ENCODE measurements at places on chromosomes 2 and 18.

DNA sequence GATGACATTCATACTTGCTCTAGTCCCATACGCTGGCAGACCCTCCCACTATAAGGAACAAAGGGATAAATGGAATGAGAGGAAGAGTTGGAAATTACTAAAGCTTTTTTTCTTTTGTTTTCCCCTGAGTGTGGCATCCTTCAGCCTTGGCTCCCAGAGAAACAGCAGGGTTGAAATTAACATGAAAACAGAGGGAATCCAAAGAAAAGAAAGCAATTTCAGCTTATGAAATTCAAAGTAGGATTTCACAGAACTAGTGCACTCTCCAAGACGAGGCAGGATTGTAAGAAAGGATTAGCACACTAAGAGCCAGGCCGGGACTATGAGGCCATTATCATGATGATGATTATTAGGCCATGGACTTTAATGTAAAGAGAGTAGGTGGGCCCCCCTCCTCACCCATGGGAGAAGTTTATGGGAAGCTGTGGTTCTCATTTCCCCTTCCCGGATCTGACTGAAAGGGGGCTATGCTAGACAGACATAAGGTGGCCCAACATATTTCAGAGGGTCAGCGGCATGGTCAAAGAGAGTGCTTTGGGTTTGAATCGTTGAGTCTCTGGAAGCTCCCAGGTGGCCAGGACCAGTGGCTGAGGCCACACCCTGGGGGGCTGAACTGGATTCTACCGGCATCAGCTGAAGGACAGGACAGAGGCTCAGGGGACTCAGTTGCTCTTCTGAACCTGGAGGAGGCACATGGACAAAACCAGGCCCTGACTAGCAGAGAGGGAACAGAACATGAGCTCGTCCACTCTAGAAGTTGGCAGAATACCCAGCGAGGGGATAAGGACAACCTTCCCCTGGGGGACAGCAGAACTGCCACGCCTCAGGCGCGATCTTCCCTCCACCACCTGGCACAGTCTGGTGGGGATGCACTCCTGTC lies 100.1 kb upstream of the ARL4C start:
- no peaks in the 10 kb centered on the region for H3K27me3 ChIP-seq
- H3K4me1 ChIP-seq, result no peaks in the 10 kb centered on the region
- DNase-seq, result no peak

GRCh38 chr2:203122317-203122986 lies 107.8 kb downstream of the NBEAL1 start:
- H3K36me3 ChIP-seq, result peaks cover 11% of the 10 kb centered on the region
- H3K27me3 ChIP-seq, result no peaks in the 10 kb centered on the region
- H3K27ac ChIP-seq, result no peak overlapping the region
- DNase-seq, result peak; percentile 9
- no peaks in the 10 kb centered on the region for H3K4me1 ChIP-seq

GRCh38 chr18:68865021-68865420 lies 67.1 kb downstream of the CCDC102B start:
- no peaks in the 10 kb centered on the region for H3K4me1 ChIP-seq
- no peak overlapping the region for H3K27ac ChIP-seq
- no peak overlapping the region for H3K4me3 ChIP-seq
- H3K36me3 ChIP-seq, result no peaks in the 10 kb centered on the region
- no peak for DNase-seq
- no peaks in the 10 kb centered on the region for H3K27me3 ChIP-seq

- H3K27ac ChIP-seq, result no peak overlapping the region
- no peak overlapping the region for H3K4me3 ChIP-seq
- H3K36me3 ChIP-seq, result no peaks in the 10 kb centered on the region
- H3K27me3 ChIP-seq, result no peaks in the 10 kb centered on the region
These were observed 6.5 kb downstream of the PLEK start for GRCh38 chr2:68371581-68371980.

- no peaks in the 10 kb centered on the region for H3K27me3 ChIP-seq
- DNase-seq, result no peak
- H3K4me3 ChIP-seq, result no peak overlapping the region
- no peaks in the 10 kb centered on the region for H3K36me3 ChIP-seq
- H3K27ac ChIP-seq, result no peak overlapping the region
- H3K4me1 ChIP-seq, result no peaks in the 10 kb centered on the region
These were observed 540.9 kb downstream of the NRXN1 start for GRCh38 chr2:50490991-50491390.

GRCh38 chr18:5207471-5208150 lies 10.6 kb upstream of the AKAIN1 start:
- DNase-seq, result no peak
- H3K4me1 ChIP-seq, result no peaks in the 10 kb centered on the region
- H3K4me3 ChIP-seq, result no peak overlapping the region
- no peaks in the 10 kb centered on the region for H3K27me3 ChIP-seq
- H3K27ac ChIP-seq, result no peak overlapping the region

- H3K27ac ChIP-seq, result no peak overlapping the region
- no peak overlapping the region for H3K4me3 ChIP-seq
- peaks cover 15% of the 10 kb centered on the region for H3K4me1 ChIP-seq
- H3K36me3 ChIP-seq, result no peaks in the 10 kb centered on the region
- DNase-seq, result no peak
- H3K27me3 ChIP-seq, result no peaks in the 10 kb centered on the region
These were observed 213.8 kb downstream of the BCL2 start for GRCh38 chr18:63105636-63106316.

DNA sequence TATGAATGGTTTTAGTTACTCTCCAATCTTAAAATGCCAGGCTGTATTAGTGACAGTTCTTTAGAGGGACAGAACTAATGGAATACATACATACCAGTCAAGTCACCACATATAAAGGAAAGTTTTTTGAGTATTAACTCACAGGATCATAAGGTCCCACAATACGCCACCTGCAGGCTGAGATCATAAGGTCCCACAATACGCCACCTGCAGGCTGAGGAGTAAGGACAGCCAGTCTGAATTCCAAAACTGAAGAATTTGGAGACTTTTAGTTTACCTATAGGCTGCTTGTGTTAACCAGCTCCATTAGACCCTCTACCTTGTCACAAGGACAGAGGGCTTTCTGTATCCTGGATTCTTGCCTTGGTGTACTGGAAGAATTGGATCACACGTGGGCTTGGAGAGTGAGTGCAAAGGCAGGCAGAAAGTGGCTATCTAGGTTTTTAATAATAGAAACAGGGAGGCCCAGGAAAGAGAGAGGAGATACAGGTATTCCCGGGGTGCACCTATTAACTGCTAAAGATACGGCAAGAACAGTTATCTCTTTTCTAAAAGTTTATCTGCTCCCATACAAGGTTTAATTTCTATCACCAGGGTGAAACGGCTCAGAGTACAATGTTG lies 234.9 kb upstream of the CYRIA start:
- DNase-seq, result no peak
- H3K4me1 ChIP-seq, result no peaks in the 10 kb centered on the region
- no peaks in the 10 kb centered on the region for H3K27me3 ChIP-seq
- no peak overlapping the region for H3K27ac ChIP-seq
- H3K4me3 ChIP-seq, result no peak overlapping the region

Data from large intestine (tissue), 12 donors.